ENCODE measurements at places on chromosomes 6 and 20.

DNA sequence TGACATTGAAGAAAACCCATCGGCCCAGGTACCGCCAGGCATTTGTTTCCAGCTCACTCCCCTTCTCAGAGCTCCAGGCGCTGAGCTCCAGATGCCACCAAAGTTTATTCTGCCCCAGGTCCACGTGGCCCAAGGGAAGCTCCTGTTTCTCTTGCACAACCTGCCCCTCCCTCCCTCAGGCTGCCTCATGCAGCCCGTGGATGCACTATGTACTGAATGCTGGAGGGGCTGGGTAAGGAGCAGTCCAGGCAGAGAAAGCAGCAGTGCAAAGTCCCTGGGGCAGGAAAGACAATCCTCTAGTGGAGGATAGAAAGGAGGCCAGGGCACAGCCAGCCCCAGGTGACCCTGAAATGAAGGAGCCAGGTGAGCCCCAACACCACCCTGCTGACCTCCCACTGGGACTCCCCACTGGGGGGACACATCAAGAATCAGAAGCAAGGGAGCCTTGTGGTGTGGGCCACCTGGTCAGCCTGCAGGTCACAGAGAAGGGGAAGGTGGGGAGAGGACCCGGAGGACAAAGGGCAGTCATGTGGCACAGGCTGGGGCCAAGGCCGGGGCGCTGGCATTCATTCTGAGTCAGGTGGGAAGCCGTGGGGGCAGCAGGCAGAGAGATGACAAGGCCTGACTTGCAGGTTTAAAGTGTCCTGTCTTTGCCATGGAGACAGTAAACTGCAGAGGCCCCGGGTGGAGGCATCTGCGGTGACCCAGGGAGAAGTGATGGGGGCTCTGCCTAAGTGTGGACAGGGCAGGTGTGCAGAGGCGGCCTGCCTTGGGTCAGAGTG lies 230.1 kb downstream of the PREX1 start:
- DNase-seq, result no peak

DNA sequence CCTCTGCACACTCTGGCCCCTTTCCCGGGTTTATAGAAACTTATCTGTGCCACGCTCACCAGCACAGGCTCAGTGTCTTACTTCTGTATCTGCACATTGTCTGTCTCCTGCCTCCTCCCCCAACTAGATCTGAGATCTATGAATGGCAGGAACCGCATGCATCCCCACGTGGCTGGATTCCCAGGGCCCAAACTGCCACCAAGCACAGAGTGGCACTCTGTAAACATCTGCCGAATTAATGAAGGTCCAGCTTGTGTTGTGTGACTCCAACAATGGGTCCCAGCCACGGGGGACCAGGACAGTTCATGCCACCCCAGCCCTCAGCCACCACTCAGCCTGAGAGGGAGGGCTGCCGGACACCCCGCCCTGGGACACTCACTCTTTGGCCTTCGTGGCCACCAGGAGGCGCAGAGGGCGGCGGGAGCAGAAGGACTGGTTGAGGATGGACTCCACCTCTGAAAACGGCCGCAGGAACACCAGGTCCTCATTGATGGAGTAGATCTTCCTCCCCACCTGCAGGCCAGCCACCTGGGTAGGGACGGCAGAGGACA lies 171.1 kb downstream of the PREX1 start:
- no peak for DNase-seq

GRCh38 chr6:169724494-169725124 lies at the start of gene PHF10:
TSS of gene PHF10 (minus strand) at chr6:169724500. CDS start at chr6:169723931, 569 bp downstream.
- no peak for DNase-seq

DNA sequence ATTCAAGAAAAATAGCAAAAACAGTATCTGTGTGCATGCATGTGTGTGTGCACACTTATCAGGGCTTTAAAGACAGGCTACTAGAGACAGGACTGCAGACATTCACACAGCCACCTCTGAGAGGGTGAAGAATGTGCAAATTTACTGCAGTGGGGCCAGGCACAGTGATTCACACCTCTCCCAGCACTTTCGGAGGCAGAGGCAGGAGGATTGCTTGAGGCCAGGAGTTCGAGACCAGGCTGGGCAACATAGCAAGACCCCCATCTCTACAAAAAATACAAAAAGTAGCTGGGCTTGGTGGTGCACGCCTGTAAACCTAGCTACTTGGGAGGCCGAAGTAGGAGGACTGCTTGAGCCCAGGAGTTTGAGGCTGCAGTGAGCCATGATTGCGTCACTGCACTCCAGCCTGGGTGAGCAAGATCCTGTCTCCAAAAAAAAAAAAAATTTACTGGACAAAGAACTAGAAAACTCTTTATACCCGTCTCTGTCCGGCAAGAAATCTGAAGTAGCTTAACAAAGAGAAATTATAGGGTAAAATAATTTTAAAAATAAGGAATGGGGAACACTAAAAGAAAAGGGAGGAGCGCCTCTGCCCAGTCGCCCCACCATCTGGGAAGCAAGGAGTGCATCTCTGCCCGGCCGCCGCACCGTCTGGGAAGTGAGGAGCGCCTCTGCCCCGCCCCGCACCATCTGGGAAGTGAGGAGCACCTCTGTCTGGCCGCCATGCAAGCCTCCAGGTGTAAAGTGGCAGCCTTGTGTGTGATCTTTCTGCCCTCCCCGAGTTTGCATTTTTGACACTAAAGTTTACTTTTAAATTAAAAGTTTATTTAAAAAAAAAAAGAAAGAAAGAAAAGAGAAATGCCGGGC lies 105.1 kb downstream of the ZMYND8 start:
- no peak for DNase-seq

GRCh38 chr6:153941768-153942167 lies 97.3 kb upstream of the OPRM1 start:
- no peak for DNase-seq

- DNase-seq, result no peak
Observed at GRCh38 chr20:15256676-15257568, 919.5 kb upstream of the FLRT3 start.

GRCh38 chr6:8069151-8069550 lies 5.0 kb upstream of the BLOC1S5 start:
- DNase-seq, result no peak

GRCh38 chr6:132719736-132720448 lies 6.0 kb upstream of the VNN1 start:
- no peak for DNase-seq

DNA sequence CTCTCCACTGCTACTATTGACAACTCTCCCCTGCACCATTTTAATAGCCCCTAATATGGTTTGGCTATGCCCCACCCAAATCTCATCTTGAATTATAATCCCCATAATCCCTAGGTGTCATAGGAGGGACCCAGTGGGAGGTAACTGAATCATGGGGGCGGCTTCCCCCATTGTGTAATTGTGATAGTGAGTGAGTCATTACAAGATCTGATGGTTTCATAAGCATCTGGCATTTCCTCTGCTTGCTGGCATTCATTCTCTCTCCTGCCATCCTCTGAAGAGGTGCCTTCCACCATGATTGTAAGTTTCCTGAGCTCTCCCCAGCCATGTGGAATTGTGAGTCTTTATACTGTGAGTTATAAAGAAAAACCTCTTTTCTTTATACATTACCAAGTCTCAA lies 74.1 kb upstream of the TCF21 start:
- no peak for DNase-seq

DNA sequence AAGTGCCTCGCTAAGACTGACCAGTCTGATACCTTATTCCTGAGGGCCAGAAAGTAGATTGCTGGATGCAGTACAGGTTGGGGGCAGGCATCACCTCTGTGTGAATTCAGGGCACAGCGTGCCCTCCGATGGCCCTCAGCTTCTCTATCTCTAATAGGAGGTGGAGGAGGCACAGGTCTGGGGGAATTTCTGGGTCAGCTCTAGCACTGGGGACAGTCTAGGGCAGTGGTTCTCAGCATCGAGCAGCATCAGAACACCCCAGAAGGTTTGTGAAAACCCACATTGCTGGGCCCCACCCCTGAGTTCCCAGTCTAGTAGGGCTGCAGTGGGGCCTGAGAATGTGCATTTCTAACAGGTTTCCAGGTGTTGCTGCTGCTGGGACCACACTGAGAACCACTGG lies 166.7 kb downstream of the CDC5L start:
- DNase-seq, result no peak

Data from GM18507 (cell line).